ENCODE measurements at places on chromosomes 11 and 22. TPM values are rescaled to one million over a fixed set of nuclear protein-coding genes. Genes with fewer than 3 reads are reported as not detected.

The E2F8 gene
- total RNA-seq = 0.17 TPM

The SLC6A5 gene
- not detected for total RNA-seq

The SHISAL1 gene
- 0.26 TPM for total RNA-seq

The SLC7A4 gene
- 0.93 TPM for total RNA-seq

The PKNOX2 gene
- total RNA-seq = 53.4 TPM

The TSPAN18 gene
- 39.1 TPM for total RNA-seq
